Activated T-cell treated with anti-CD3 and anti-CD28 coated beads, Interleukin-2, amount 50 U/mL, for 72 hours (primary cell): ENCODE measurements at places on chromosomes 1 and 21. TPM values are rescaled to one million over a fixed set of nuclear protein-coding genes. Genes with fewer than 3 reads are reported as not detected.

Gene TMPRSS3
- 57.1 TPM for total RNA-seq

- no peak for DNase-seq
Observed at GRCh38 chr1:17250601-17251000, 1.7 kb downstream of the PADI3 start.

Gene MEX3A
- 0.97 TPM for total RNA-seq

Gene HJV
- total RNA-seq, result not detected

DNA sequence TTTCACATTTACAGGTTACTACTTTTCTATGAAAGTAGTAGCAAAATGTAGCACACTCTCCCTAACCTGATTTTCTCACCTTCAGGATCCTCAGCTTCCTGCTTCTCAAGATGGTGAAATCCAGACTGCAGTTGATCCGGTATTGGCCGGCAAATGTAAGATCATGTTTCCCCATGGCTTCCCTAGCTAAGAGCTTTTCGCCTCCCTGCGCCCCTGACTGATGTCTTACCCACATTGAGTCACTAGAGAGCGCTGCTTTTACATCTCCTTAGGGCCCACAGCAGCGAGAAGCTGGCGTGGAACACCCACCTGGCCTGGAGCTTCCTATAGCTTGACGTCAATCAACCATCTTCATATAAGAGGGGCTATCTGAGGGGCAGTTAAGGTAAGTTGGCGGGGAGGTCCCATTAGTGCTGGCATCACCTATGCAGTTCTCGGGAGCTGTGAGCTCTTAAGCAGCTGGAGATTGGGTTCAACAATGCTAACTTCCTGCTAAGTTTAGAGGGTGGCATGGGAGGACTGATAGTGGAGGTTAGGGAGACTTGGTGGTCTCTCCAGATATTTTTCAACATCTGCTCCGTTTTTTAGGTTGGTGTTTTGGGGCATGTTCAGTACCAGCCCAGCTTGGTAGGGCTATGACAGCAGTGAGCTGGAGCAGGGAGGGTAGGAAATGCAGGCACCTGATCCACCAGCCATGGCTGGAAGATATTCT is 5.5 kb downstream of the PTPN7 start:
- DNase-seq, result peak; percentile 55

Gene RGS4
- not detected for total RNA-seq

- DNase-seq, result no peak
Observed at GRCh38 chr1:11338284-11338924, 65.4 kb downstream of the UBIAD1 start.

DNA sequence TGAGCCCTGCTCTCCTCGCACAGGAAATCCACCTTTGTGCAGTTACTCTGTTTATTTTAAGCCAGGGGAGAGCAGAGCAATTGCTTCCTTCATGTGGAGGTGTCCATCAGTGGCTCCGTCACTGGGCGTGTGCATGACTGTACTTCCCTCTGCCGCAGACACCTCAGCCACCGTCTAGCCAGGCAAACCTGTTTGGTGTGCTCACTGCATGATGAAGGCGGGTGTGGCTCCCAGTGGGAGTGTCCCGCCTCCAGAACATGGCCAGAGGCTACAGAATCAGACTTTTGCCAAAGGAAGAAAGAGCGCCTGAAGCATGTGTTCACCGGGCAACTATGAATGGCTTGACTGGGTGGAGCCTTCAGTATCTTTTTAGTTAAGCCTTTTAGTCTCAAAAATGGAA is 26.1 kb upstream of the LAMC2 start:
- no peak for DNase-seq

DNA sequence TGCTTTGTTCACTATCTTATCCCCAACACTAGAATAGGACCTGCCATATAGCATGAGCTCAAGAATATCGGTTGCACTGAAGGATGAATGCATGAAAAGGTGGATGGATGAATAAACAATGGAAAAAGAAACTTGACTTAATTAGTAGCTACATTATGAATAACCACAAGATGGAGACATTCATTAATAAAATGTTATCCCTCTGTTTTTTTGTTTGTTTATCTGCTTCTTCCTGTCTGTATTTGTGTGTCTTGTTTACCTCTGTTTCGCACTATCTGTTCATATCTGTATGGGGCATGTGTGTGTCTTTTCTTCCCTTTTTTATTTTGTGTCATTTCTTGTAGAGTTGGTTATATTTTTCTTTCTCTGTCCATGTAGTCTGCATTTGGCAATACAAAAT is 1.1 kb upstream of the OR14I1 start:
- DNase-seq, result no peak

Gene FNDC10
- total RNA-seq, result 1.00 TPM

Gene FMOD
- 1.00 TPM for total RNA-seq

GRCh38 chr21:34913811-34914210 is 135.3 kb downstream of the RUNX1 start:
- DNase-seq, result no peak

Gene NTNG1
- not detected for total RNA-seq

GRCh38 chr1:44640200-44640853 is 34.0 kb downstream of the TMEM53 start:
- DNase-seq, result no peak

- no peak for DNase-seq
Observed at GRCh38 chr1:30816211-30817076, 58.9 kb upstream of the LAPTM5 start.

- no peak for DNase-seq
Observed at GRCh38 chr1:61472876-61473275, 252.1 kb downstream of the TM2D1 start.

GRCh38 chr1:40439247-40439646 is 11.0 kb upstream of the ZFP69B start:
- DNase-seq, result no peak

Gene ABCG1
- total RNA-seq, result 55.5 TPM

Gene RGS7
- not detected for total RNA-seq

GRCh38 chr1:94592571-94592920 is 51.0 kb upstream of the F3 start:
- no peak for DNase-seq

- no peak for DNase-seq
Observed at GRCh38 chr1:242784807-242785206, 260.3 kb upstream of the PLD5 start.

DNA sequence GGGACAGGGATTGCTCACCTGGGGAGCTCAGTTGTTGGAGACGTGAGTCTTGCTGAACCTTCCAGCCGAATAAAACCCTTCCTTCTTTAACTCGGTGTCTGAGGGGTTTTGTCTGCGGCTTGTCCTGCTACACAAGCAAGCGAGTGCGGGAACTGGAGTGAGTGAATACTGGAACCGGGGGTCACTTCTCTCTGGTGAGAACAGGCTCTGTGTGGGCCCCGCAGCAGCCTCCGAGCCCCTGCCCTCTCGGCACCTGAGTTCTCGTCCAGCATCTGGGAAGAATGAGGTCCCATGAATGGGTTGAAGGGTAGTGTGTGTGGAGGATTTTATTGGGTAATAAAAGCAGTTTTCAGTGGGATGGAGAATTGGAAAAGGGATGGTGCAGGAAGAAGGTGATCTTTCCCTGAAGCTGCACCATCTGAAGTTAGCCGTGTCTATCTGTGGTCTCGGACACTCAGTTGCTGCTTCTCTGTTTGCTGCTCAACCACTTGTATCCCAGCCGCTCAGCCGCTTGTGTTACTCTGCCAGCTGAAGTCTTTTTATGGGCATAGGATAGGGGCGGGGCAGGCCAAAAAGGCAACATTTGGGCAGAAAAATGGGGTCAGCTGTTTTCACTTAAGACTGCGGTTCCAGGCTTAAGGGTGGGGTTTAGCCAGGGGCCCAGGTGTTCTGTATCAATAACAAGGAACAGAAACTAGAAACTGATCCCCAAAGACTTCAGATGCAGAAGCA is 450.6 kb upstream of the CAMK1G start:
- DNase-seq, result no peak

DNA sequence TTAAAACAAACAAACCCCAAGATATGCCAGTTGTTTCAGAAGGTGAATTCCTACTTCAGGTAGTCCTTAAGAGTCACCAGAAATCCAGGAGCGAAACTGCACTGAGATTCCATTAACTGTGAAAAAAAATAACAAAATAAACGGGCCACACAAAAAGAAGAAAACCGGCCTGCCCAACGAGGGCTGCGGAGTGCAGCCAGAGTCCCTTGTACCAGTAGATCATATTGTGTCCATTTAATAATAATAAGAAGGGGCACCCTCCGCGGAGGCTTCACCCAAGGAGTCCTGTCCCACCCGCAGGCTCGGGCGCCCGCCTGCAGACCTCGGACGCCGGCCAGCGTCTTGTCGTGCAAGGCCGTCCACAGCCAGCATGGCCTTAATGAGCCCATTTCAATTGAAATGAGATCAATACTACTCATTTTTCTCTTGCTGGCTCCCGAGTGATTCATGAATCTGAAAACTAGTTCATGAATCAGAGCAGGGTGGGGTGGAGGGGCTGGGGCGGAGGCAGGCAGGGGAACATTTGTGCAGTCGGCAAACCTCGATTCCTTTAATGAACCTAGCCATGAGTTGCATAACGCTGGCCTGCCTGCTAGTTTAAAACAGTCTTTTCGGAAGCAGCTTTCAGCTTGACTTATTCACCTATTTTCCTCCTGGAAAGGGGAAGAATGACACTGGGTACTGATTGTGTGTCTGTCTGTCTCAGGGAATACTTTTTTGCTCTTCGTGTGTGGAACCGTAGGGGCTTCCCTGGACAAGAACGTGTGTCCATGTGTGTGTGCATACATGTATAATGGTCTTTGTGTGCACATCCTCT is 113.1 kb upstream of the IRF2BP2 start:
- DNase-seq, result peak; percentile 71

Gene USP25
- total RNA-seq, result 37.6 TPM

Gene PPM1J
- total RNA-seq, result 1.3 TPM

GRCh38 chr1:159084867-159085266 is 8.3 kb upstream of the AIM2 start:
- no peak for DNase-seq

Gene TRPM2
- 2.4 TPM for total RNA-seq

Gene OR2T29
- total RNA-seq, result not detected

DNA sequence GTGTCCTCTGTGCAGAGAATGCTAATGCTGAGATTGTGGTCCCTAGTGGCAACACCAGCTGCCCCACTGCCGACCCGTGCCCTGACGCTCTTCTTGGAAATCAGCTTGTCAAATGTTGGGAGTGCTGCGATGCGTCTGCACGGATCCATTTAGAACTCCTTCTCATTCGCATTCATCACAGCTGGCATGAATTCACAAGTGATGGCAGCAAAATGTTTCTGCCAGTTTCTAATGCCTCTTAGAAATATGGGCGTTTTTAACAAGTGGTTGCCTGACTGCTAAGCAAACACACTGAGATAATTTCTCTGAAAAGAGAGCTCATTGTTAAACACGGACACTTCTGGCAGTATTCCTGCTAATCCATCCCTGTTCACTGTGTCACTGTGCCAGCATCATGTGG is 131.9 kb upstream of the KCNJ6 start:
- DNase-seq, result no peak
